ENCODE measurements at places on chromosomes 13 and 19.

GRCh38 chr13:28094306-28094705 lies 6.1 kb downstream of the FLT3 start:
- H3K36me3 ChIP-seq: no peaks in the 10 kb centered on the region
- H3K4me1 ChIP-seq: peaks cover 1% of the 10 kb centered on the region

- peaks cover 34% of the 10 kb centered on the region for H3K4me1 ChIP-seq
- no peaks in the 10 kb centered on the region for H3K27me3 ChIP-seq
- no peak overlapping the region for H3K27ac ChIP-seq
Measured at GRCh38 chr19:45103508-45104319, 10.7 kb downstream of the PPP1R37 start.

GRCh38 chr13:110713981-110714796 lies 689 bp downstream of the ING1 start:
- H3K27me3 ChIP-seq: no peaks in the 10 kb centered on the region
- H3K36me3 ChIP-seq: peaks cover 2% of the 10 kb centered on the region
- peak overlapping the region; percentile 99 for H3K27ac ChIP-seq
- H3K4me1 ChIP-seq: peaks cover 27% of the 10 kb centered on the region
- H3K4me3 ChIP-seq: peak overlapping the region; percentile 97
- no peak for DNase-seq

DNA sequence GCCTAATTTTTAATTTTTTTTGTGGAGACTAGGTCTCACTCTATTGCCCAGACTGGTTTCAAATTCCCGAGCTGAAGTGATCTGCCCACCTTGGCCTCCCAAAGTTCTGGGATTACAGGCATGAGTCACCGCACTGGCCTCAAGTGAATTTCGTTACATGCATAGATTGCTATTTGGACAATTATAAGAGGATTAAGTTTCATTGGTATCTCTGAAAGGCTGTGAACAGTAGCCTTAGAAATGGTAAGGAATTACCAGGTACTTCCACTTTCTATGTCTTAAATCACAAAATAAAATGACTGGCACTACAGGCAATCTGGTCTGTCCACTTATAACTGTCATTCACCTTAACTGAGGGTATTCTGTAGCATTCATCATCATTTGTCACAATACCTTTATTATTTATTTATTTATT lies 2.9 kb upstream of the CCDC9 start:
- peak overlapping the region; percentile 79 for H3K27ac ChIP-seq
- no peak for DNase-seq
- peaks cover 14% of the 10 kb centered on the region for H3K4me1 ChIP-seq
- no peaks in the 10 kb centered on the region for H3K27me3 ChIP-seq

- DNase-seq: no peak
- H3K4me1 ChIP-seq: peaks cover 29% of the 10 kb centered on the region
- H3K4me3 ChIP-seq: no peak overlapping the region
- H3K36me3 ChIP-seq: peaks cover 1% of the 10 kb centered on the region
- H3K27me3 ChIP-seq: no peaks in the 10 kb centered on the region
- no peak overlapping the region for H3K27ac ChIP-seq
Measured at GRCh38 chr13:33362986-33363727, 77.6 kb upstream of the STARD13 start.

- no peak overlapping the region for H3K27ac ChIP-seq
- peak; percentile 72 for DNase-seq
- peaks cover 3% of the 10 kb centered on the region for H3K36me3 ChIP-seq
- peak overlapping the region; percentile 13 for H3K4me3 ChIP-seq
- peaks cover 6% of the 10 kb centered on the region for H3K4me1 ChIP-seq
Measured at GRCh38 chr19:5536337-5536894, 31.3 kb downstream of the TINCR start.

DNA sequence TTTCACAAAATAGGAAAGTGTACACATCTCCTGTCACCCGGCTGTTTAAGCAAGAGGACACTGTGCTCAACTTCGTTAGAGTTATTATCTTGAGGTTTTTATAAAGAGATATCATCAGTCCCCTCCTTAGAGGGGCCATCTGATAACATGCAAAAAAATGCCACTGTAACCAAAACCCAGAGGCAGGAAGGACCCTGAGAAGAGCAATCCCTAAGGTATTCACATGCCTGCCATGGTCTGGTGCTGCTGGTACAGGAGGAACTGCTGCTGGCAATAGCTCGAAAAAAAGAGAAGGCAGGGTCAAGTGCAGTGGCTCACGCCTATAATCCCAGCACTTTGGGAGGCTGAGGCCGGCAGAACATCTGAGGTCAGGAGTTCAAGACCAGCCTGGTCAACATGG lies 12.8 kb upstream of the CEACAM3 start:
- no peaks in the 10 kb centered on the region for H3K36me3 ChIP-seq
- DNase-seq: no peak
- no peak overlapping the region for H3K4me3 ChIP-seq

GRCh38 chr13:53020764-53021335 lies 7.8 kb upstream of the OLFM4 start:
- no peak for DNase-seq
- peaks cover 10% of the 10 kb centered on the region for H3K27me3 ChIP-seq
- no peak overlapping the region for H3K27ac ChIP-seq
- H3K4me1 ChIP-seq: no peaks in the 10 kb centered on the region
- no peaks in the 10 kb centered on the region for H3K36me3 ChIP-seq
- H3K4me3 ChIP-seq: no peak overlapping the region

DNA sequence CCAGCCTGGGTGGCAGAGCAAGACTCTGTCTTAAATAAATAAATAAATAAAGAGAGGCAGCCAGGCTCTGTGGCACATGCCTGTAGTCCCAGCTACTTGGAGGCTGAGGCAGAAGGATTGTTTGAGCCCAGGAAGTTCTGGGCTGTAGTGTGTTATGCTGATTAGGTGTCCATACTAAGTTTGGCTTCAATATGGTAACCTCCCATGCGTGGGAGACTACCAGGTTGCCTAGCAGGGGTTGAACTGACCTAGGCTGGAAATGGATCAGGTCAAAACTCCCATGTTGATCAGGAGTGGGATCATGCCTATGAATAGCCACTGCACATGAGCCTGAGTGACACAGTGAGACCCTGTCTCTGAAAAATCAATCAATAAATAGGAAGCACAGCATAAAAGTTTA lies 4.0 kb upstream of the SNRNP70 start:
- peaks cover 8% of the 10 kb centered on the region for H3K4me1 ChIP-seq
- H3K27me3 ChIP-seq: peaks cover 8% of the 10 kb centered on the region
- no peak overlapping the region for H3K4me3 ChIP-seq

- no peak overlapping the region for H3K4me3 ChIP-seq
- no peaks in the 10 kb centered on the region for H3K27me3 ChIP-seq
- peaks cover 11% of the 10 kb centered on the region for H3K4me1 ChIP-seq
Measured at GRCh38 chr13:90605664-90606063, 741.8 kb upstream of the MIR17HG start.

DNA sequence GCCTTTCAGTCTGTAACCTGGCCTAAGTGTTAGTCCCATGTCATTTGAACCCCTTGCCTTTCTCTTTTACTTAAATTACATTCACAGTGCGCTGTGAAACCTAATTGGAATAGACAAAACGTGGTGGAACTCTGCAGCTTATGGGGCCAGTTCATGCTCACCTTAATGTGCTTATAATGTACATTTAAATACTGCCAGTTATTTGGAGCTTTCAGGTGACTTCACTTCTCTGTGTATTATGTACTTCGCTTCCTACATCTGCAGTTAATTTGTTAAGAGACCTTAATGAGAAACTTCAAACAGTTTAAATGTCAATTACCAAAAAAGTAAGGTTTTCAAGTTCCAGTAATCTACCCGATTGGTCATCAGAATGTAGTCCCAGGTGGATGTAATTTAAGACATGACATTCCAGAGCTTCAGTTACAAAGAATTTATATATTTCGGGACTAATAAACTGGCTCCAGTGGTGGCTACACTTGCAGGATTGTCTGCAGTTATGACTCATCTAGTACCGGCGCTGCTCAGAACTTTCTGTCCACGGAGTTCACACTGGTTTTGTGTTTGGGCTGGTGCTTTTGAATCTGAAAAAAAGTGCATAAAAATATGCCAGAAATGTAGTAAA lies 125.3 kb downstream of the TM9SF2 start:
- H3K4me3 ChIP-seq: no peak overlapping the region
- H3K27me3 ChIP-seq: peaks cover 1% of the 10 kb centered on the region
- H3K36me3 ChIP-seq: no peaks in the 10 kb centered on the region
- H3K27ac ChIP-seq: no peak overlapping the region

DNA sequence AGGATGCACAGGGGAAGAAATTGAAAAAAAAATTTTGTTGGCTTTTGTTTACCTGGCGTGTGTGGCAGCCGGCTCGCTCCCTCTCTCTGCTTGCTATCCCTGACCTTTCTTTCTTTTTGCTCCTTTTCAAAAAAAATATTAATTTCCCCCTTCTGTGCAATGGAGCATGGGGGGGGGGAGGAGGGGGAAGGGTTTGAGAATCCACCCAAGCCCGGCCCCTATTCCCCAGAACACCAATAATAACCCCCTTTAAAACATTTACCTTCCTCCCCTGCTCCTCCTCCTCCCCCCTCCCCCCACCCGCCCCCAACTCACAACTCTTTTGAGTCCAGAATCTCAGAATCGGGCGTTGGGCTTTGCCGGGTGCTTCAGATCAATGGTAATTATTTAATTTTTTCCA lies 28.4 kb downstream of the NFIX start:
- no peak overlapping the region for H3K27ac ChIP-seq
- DNase-seq: no peak
- H3K4me1 ChIP-seq: peaks cover 56% of the 10 kb centered on the region
- peaks cover 30% of the 10 kb centered on the region for H3K36me3 ChIP-seq
- H3K4me3 ChIP-seq: peak overlapping the region; percentile 59
- peaks cover 97% of the 10 kb centered on the region for H3K27me3 ChIP-seq

DNA sequence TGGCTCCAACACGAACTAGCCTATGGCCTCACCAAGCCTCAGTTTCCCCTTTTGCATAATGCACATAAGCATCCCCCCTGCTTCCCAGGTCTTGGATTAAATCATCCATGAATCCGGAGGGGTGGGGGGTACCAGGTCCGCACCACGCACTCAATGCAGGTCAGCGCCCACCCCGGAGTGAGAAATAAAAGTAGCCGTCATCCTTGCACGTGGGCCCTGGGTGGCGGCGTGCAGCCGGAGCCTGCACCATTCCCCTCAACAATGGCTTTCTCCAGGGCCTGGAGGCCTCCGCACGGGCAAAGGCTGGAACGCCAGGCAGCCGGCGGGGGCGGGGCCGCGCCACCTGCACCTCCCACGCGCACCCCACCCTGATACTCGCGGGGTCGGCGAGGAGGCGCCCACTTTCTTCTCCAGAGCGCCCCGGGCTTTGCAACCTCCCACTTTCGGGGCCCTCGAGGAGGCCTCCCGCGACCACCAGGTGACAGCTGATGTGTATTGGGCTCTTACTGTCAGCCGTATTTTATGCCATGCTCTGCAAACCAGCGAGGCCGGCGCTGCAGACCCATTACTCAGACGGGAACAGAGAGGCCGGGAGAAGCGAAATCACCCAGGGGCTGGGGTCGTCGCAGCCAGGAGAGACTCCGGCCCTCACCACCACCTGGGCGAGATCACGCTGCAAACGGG lies 767 bp upstream of the GADD45B start:
- H3K27me3 ChIP-seq: no peaks in the 10 kb centered on the region
- no peak for DNase-seq
- H3K4me3 ChIP-seq: peak overlapping the region; percentile 95
- peak overlapping the region; percentile 96 for H3K27ac ChIP-seq
- peaks cover 20% of the 10 kb centered on the region for H3K4me1 ChIP-seq
- no peaks in the 10 kb centered on the region for H3K36me3 ChIP-seq

- H3K27ac ChIP-seq: no peak overlapping the region
- no peak for DNase-seq
- peaks cover 2% of the 10 kb centered on the region for H3K4me1 ChIP-seq
- H3K27me3 ChIP-seq: no peaks in the 10 kb centered on the region
- H3K4me3 ChIP-seq: no peak overlapping the region
- H3K36me3 ChIP-seq: no peaks in the 10 kb centered on the region
Measured at GRCh38 chr13:42804244-42804874, 23.0 kb downstream of the FAM216B start.

- no peaks in the 10 kb centered on the region for H3K27me3 ChIP-seq
- H3K27ac ChIP-seq: no peak overlapping the region
- no peaks in the 10 kb centered on the region for H3K4me1 ChIP-seq
- H3K4me3 ChIP-seq: no peak overlapping the region
- no peak for DNase-seq
Measured at GRCh38 chr19:38006361-38007045, 99.5 kb downstream of the SIPA1L3 start.

- H3K27me3 ChIP-seq: no peaks in the 10 kb centered on the region
- DNase-seq: peak; percentile 82
- H3K27ac ChIP-seq: peak within 1 kb of the TSS; percentile 91
- H3K4me1 ChIP-seq: peaks cover 10% of the 10 kb centered on the region
- H3K36me3 ChIP-seq: peaks cover 16% of the 10 kb centered on the region
Measured at GRCh38 chr19:44401139-44402115, at the start of gene ZNF285. Gene ZNF285 (minus strand): TSS chr19:44401608. CDS start chr19:44397213, 4,395 bp downstream.

DNA sequence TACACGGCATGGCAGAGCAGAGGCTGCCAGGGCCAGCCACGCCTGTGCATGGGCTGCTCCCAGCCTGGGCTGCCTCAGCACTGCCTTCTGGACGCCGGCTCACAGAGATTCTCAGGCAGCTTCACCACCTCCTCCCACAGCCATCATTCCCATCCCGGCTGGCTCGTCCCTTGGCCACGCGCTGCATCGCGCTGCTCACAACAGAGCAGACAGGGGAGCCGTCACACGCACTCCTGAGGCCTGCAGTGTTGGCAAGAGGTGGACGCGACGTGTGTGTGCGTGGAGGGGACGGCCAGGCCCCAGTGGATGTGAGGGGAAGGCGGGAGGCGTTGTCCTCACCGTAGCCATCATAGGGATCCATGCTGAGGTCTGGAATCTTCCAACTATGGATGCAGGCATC lies 7.6 kb upstream of the PRKD2 start:
- DNase-seq: peak; percentile 15
- no peak overlapping the region for H3K27ac ChIP-seq
- no peaks in the 10 kb centered on the region for H3K4me1 ChIP-seq
- H3K4me3 ChIP-seq: no peak overlapping the region
- peaks cover 18% of the 10 kb centered on the region for H3K36me3 ChIP-seq
- H3K27me3 ChIP-seq: no peaks in the 10 kb centered on the region

DNA sequence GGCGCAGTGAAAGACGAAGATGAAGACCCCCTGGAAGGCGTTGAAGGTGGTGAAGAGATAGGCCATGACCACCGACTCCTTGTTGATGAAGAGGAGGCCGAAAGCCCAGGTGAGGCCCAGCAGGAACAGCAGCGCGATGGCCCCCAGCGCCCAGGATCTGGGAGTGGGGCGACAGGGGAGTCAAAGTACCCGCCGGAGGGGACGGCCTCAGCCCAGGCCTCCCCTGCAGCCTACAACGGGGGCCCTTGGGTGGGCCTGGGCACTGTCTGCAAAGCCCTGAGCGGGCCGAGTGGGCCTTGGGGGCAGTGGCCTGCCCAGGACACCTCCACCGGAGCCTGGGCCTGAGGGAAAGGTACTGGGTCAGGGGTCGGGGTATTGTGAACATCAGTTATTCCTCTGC lies 19.0 kb upstream of the ASF1B start:
- DNase-seq: no peak
- H3K36me3 ChIP-seq: peaks cover 29% of the 10 kb centered on the region
- H3K4me1 ChIP-seq: no peaks in the 10 kb centered on the region
- H3K27me3 ChIP-seq: no peaks in the 10 kb centered on the region

- H3K36me3 ChIP-seq: peaks cover 4% of the 10 kb centered on the region
- no peak overlapping the region for H3K4me3 ChIP-seq
- no peak overlapping the region for H3K27ac ChIP-seq
- H3K27me3 ChIP-seq: peaks cover 8% of the 10 kb centered on the region
- H3K4me1 ChIP-seq: peaks cover 11% of the 10 kb centered on the region
Measured at GRCh38 chr13:45796426-45797235, 54.9 kb downstream of the SIAH3 start.

GRCh38 chr13:76846363-76846762 lies 39.8 kb downstream of the KCTD12 start:
- H3K27ac ChIP-seq: peak overlapping the region; percentile 4
- DNase-seq: no peak
- no peak overlapping the region for H3K4me3 ChIP-seq
- no peaks in the 10 kb centered on the region for H3K36me3 ChIP-seq
- peaks cover 17% of the 10 kb centered on the region for H3K4me1 ChIP-seq

All from mesothelial cell of epicardium (in vitro differentiated cells).